Activated CD4-positive, alpha-beta T cell treated with anti-CD3 and anti-CD28 coated beads, Interleukin-2, amount 10 ng/mL, durations not matched to agents 24 days and 14 days (primary cell): ENCODE measurements at places on chromosomes 1 and 21. TPM values are rescaled to one million over a fixed set of nuclear protein-coding genes. Genes with fewer than 3 reads are reported as not detected.

DNA sequence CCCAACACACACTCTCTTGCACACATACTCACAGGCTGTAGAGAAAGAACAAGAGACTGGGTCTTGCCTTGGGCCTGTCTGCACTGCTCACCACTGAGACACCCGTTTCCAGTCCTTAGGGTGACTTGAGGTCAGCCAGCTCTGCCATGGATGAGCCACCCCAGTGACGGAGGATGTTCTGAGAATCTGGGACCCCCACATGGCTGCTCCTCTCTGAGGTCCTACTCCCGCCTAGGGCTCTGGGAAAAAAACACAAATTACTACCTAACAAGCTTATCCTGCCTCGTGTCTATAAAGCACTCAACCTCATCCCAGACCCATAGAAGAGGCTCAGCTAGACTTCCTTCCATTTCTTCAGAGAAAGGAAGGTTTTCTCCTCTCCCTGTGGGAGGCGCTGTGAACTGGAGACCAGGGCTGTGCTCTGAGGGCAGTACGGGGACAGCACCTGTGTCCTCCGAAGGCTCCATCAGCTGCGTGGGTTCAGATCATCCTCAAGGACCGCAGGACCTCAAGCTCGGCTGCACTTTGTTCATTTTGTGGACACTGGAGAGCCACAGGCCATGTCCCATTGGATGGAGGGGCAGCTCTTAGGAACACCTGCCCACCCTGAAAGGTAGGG lies 4.3 kb upstream of the CLEC20A start:
- H3K4me3 ChIP-seq, result no peak overlapping the region
- H3K4me1 ChIP-seq, result no peaks in the 10 kb centered on the region
- no peaks in the 10 kb centered on the region for H3K27me3 ChIP-seq
- no peak overlapping the region for H3K27ac ChIP-seq

DNA sequence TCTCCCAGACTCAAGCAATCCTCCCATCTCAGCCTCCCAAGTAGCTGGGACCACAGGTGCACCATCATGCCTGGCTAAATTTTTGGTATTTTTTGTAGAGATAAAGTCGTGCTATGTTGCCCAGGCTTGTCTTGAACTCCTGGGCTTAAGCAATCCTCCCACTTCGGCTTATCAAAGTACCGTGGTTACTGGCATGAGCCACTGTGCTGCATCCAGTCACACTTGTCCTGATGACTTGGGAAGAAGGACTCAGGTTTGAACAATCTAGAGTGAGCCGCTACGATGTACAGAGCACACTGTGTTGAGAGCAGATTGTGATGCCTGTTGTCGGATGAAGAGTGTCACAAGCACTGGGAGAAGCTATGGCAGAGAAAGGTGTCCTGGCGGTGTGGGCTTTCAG lies 27.2 kb downstream of the RNF187 start:
- no peaks in the 10 kb centered on the region for H3K36me3 ChIP-seq
- H3K4me1 ChIP-seq, result peaks cover 16% of the 10 kb centered on the region
- H3K27ac ChIP-seq, result no peak overlapping the region
- H3K27me3 ChIP-seq, result peaks cover 45% of the 10 kb centered on the region
- H3K4me3 ChIP-seq, result no peak overlapping the region

DNA sequence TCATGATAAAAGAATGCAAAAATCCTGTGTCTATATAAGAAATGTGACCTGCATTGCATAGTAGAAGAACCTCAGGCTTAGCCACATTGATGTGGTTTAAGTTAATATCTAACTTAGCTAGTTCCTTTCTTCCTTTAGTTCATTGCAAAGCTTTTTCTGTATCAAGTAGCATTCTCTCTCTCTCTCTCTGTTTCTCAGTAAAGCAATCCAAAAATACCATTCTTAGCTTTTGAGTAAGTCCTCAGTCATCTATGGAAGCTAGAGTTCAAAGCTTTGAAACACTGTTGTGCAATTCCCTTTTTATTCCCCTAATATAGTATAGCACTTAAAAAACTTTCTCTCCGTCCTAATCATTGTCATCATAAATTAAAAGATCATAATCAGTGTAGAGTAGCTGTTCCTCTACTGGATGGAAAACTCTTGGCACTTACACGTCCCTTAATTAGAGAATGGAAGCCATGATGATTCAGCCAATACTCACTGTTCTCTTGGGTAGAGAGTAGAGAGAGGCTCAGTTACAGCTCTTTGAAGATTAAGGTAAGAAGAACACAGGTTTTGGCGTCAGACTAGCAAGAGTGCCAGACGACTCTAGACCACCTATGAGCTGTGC lies 350.3 kb upstream of the LYPLAL1 start:
- no peaks in the 10 kb centered on the region for H3K4me1 ChIP-seq
- no peaks in the 10 kb centered on the region for H3K27me3 ChIP-seq
- H3K27ac ChIP-seq, result no peak overlapping the region
- no peak overlapping the region for H3K4me3 ChIP-seq
- H3K36me3 ChIP-seq, result no peaks in the 10 kb centered on the region

Gene PM20D1
- total RNA-seq, result 0.16 and 0.71 TPM in 2 replicates

Gene LCE1F
- total RNA-seq, result not detected in 2 replicates

Gene GJA9
- total RNA-seq, result not detected in 2 replicates

DNA sequence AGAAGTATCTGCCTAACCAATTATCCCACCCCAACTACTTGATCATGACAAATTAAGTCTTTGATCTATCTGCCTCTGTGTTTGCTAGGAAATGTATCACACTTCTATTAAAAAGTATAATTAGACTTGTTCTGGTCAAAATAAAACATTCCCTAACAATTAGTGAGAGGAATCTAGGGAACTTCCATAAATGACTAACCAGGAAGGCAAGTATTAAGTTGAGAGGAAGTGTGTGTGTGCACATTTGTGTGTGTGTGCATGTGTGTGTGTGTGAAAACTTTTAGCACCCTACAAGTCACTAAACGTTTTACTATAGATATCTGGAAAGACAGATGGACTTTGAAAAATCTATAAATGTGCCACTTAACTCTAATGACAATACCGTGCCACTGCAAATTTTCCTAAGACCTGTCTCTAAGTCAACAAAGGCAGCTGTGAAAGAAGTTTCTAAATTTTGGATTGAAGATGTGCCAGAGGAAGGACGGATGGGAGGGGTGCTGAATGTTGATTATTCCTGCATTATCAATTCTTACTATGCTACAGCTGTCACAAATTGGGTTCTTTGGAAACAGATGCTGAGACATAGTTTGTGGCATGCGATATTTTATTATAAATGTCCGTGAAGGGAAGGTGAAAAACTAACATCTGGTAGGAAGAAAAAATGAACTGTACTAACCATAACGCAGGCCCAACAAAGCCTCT lies 567.1 kb downstream of the PTPRC start:
- H3K4me1 ChIP-seq, result no peaks in the 10 kb centered on the region
- no peak overlapping the region for H3K4me3 ChIP-seq
- no peak overlapping the region for H3K27ac ChIP-seq

Gene CD1C
- total RNA-seq, result 0.45 and 0.65 TPM in 2 replicates

- no peak overlapping the region for H3K27ac ChIP-seq
- peaks cover 10% of the 10 kb centered on the region for H3K4me1 ChIP-seq
- peaks cover 5% of the 10 kb centered on the region for H3K27me3 ChIP-seq
- no peak for DNase-seq
- H3K36me3 ChIP-seq, result no peaks in the 10 kb centered on the region
Measured at GRCh38 chr1:221913351-221913892, 171.5 kb upstream of the DUSP10 start.
